Activated naive CD4-positive, alpha-beta T cell treated with anti-CD3 and anti-CD28 coated beads, Interleukin-2, amount 50 U/mL, for 72 hours (primary cell): ENCODE measurements at places on chromosomes 2 and 18. TPM values are rescaled to one million over a fixed set of nuclear protein-coding genes. Genes with fewer than 3 reads are reported as not detected.

- peak; percentile 82 for DNase-seq
Observed at GRCh38 chr2:96174251-96175144, 29.3 kb upstream of the DUSP2 start.

The FAM237A gene
- total RNA-seq: not detected

GRCh38 chr18:63105636-63106316 lies 213.8 kb downstream of the BCL2 start:
- no peak for DNase-seq

DNA sequence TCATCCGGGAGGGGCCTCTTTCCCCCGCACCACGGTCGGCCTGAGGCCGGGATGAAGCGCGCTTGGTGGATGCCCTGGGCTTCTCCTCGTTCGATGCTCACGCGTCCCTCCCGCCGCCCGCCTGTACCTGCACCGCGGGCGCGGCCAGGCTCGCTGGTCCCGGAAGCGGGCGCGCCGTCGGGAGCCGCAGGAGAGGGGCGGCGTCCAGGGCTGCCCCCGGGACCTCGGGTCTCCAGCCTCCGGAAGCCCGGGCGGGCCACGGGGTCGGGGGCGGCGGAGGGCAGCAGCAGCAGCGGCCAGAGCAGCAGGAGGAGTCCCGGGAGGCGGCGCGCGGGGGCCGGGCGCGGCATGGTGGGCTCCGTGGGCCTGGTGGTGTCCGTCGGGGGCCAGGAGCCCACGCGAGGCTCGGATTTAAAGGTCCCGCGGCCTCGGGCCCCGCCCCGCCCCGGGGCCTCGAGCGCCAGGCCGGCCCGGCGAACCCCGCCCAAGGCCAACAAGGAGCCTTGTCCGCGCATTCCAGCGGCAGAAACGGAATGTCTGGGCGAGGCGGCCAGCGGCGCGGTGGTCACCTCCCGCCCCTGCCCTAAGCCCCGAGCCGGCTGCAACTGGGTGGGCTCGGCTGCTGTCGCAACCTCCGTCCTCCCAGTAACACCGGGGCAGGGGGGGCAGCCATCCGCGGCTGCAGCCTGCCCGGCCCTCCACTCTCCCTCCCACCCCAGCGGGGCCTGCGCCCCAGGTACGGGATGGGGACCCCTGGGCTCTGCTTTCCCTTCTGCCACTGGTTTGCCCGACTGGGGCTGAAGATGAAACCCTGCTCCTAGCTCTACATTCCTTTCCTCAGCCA lies at the start of gene MATN3:
Gene MATN3, minus strand, starts transcription at position 387 of the 844 bp plus-strand sequence. Its CDS starts 37 bp downstream, at position 350.
- no peak for DNase-seq

DNA sequence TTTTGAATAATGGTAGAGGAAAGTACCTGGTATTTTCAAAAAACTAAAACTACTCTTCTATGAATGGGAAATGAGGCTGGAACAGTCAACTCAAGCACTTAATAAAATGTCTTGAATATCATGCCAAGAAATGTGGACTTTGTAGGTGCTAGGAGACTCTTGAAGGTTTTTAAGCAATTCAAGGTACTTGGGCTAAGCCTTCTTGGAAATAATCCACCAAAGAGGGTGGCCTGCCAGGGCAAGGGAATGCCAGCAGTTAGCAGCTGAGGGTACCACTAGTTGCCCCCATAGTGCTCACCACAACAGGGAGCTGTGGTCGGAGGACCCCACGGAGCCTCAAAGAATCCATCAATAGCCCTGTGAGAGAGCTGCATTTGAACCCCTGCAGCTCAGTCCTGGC lies 14.6 kb upstream of the ACYP2 start:
- no peak for DNase-seq

The TMEM37 gene
- not detected for total RNA-seq

DNA sequence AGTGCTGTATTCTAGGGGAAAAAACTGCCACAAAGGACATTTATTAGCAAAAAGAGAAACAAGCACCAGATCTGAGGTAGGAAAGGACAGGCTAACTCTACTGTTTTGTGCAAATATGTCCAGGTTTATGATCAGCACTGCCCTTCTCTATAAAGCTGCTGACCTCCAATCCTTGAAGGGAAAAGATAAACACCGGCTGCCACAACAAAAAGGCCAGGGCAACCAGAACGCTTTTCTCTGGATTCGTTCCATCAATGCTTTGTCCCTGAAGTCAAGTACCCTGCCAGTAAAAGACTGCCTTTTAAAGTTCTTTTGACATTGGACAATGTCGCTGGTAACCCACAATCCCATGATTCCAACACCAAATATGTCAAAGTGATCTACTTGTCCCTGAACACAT lies 21.0 kb downstream of the SMAD2 start:
- DNase-seq: no peak

DNA sequence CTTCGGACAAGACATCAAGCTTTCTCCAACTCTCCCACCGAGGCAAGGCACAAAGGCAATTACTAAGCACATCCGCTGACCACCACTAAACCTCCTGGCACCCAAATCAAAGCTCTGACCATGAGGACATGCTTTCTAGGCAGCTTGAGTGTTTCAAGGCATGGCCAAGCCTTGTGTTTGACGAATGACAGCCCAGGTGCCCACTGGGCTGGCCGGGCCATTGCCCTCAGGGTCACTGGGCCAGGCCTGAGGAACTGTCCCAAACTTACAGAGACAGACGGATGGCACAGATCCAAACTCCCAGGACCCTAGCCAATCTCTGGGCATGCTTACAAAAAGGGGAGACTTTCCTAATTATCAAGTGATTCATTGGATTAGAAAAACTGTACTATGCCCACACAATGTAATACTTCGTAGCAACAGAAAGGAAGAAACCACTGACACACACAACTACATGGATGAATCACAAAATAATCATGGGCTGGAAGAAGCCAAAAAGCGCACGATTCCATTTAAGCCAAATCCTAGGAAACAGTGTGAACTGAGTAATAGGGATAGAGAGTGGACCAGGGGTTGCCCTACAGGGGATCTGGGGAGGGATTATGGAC lies 20.2 kb downstream of the CRACDL start:
- no peak for DNase-seq

The PLEK gene
- total RNA-seq: 0.88 TPM

GRCh38 chr2:63755216-63755615 lies 86.5 kb upstream of the UGP2 start:
- no peak for DNase-seq

- no peak for DNase-seq
Observed at GRCh38 chr2:112339986-112340385, 64.6 kb downstream of the ZC3H6 start.

The SATB2 gene
- total RNA-seq: not detected

DNA sequence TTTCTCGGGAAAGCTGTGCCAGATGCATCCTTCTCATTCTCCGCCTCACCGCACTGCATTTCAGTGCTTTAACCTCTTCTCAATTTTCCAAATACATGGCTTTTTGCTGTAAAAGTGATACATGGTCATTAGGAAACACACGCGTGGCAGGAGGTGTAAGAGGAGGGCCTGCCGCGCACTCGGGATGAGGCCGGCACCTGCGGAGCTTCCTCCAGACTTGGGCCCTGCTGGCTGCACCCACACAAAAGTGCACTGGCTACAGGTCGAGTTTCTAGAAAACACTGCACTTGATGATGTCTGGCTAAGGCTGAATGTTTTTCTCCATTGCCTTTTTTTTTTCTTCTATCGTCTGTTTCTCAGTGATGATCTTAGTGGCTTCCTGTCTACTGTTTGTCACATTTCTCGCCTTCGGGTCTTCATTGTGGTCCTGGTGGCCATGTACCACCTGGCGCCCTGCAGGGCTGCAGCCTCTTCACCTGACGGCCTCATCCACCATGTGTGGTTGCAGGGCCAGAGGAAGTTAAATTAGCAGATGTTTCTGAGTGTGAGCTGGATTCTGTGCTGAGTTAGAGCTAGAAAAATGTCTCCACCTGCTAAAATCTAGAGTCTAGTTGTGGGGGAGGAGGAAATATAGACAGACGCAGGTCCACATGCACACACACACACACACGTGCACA lies 7.6 kb downstream of the KCNG2 start:
- DNase-seq: no peak

The RAD51AP2 gene
- total RNA-seq: not detected

The PARD6G gene
- total RNA-seq: not detected

The SUCLG1 gene
- total RNA-seq: 73.9 TPM

DNA sequence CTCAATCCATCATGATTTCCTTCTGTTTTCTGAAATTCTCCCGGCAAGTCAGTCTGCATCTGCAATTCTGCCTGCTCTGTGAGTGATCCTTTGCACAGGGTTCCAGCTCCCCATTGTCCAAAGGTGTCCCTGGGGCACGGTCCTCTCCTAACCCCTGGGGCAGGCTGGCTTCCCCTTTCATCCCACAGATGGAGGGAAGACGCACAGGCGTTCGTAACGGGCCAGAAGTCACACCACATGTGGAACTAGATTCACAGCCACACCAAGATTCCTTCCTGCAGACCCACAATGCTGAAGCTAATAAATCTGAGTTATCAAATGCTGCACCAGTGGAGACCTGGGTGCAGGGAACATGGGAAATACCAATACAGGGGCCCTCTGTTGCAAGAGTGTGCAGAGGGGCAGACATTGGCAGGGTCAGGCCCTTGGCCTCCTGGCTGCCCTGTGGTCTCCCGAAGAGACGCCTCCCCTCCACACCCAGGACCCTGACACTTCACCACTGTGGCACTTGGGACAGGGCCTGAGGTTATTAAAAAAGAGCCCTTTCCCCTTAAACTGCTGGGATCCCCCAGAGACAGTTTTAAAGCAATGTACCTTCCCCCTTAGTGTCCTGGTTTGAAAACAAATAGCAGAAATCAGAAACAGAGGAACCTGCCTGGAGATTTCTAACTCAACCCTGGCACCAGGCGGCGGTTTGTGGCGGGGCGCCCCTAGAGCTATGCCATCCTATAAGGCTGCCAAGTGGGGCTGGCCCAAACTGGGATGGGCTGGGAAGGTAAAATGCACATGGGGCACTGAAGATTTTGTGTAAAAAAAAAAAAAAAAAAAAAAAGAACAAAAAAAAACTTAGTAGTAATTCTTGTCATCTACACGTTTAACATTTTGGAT lies 15.4 kb downstream of the ZNF516 start:
- DNase-seq: no peak

The SPHKAP gene
- total RNA-seq: not detected

- DNase-seq: no peak
Observed at GRCh38 chr2:191571163-191571769, 106.7 kb upstream of the NABP1 start.
